Hematopoietic multipotent progenitor cell (in vitro differentiated cells): ENCODE measurements at places on chromosomes 11 and 22.

GRCh38 chr11:66956689-66957290 lies 1.4 kb downstream of the PC start:
- peak; percentile 52 for DNase-seq

- DNase-seq = no peak
These were observed 644 bp downstream of the YPEL4 start for GRCh38 chr11:57648801-57649735.

DNA sequence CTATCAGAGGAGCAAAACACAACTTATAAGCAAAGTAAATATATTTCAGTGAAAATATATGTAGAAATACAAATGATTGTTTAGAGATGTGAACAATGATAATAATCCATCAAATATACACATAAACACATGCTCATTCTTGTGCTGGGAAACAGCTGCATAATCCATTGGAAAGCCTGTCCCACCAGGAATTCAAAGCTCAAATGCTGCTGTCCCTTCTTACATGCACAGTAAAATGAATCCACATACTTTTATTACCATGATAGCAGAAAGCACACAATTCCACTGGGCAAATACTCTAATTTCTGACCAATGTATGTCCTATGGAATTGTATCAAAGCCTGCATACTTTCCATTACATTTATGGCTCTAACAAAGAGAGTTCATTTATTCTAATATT lies 44.5 kb downstream of the SOX6 start:
- no peak for DNase-seq

GRCh38 chr11:111944651-111945051 lies 7.5 kb downstream of the DIXDC1 start:
- no peak for DNase-seq

- no peak for DNase-seq
These were observed 16.6 kb downstream of the SLC43A3 start for GRCh38 chr11:57410287-57410686.

DNA sequence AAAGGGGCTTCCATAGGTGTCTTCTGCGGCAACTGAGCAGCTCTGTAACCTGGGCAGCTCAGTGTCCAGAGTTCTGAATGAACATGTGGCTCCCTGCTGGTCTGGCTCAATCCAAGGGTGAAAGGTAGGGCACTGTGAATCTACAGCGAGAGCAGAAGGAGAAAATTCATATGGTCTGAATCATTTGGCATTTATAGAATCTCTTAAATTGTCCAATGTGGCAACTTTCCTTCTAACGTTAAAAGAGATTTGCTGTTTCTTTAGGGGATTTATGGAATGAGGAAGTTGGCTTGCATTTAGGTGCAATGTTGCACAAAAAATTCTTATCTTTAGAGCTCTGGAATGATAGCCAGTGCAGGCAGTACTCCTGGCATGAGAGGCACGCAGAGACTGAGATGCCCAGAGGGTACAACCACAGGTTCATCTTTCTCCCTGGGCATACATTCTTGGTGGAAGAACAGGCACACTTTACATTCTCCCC lies 17.0 kb downstream of the ATXN10 start:
- no peak for DNase-seq

DNA sequence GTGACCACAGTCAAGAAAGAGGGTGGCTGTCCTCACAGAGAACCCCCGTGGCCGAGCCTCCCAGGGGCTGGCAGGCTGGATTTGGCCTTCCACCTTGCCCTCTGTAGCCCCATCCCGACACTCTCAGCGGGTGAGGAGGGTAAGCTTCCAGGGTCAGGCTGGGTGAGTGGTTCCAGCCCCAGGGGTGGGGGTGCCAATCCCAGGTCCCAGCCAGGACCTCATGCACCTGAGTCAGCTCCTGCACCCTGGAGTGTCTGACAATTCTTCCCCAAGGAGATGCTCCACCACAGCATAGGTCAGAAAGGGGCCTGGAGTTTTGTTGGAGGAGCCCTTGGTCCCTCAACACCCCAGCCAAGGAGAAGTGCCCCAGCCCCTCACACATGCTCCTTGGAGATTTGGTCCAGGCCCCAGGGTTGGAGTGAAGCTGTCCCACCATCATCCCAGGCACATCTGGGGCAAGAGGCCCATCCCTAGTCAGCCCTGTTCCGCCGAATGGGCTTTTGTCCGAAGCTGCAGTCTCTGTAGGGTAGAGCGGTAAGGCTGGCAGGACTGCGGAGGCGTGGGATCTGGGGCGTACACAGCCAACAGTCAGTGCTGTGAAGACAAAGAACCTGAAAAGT lies 8.4 kb downstream of the LINC01488 start:
- DNase-seq = no peak

DNA sequence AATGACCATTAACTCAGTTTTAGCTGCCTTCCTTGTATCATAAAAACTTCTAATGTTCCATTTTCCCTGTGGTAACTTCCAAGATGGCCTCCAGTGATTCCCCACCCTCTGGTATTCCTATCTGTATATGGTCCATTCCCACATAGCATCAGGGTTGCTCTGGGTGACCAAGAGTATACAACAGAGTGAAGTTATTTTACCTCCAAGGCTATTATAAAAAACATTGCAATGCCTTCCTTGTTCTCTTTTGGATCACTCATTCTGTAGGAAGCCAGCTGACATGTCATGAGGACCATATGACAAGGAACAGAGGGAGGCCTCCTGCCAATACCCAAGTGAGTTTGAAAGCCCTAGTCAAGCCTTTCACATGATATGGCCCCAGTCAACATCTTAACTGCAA lies 30.1 kb downstream of the ZNF280B start:
- DNase-seq = no peak

DNA sequence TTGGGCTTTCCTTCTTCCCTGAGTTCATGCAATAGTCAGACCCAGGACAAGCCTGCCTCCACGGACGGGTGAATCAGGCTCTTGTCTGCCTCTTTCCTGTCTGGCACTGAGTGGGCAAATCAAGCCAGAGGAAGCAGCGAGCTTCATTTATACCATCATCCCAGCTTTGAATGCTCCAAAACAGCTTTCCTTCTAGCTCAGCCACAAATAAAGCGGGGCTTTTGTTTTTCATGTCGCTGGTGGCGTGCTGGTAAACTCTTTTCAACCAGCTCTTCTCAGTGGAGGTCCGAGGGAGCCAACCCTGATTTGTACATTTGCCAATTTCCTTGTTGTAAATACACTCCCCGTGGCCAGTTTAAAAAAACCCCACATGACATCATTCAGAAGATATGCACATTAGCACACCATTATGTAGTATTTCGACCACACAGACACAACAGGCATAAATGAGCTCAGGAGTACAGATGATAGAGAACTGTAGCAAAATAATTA lies 8.6 kb downstream of the C11orf91 start:
- no peak for DNase-seq

DNA sequence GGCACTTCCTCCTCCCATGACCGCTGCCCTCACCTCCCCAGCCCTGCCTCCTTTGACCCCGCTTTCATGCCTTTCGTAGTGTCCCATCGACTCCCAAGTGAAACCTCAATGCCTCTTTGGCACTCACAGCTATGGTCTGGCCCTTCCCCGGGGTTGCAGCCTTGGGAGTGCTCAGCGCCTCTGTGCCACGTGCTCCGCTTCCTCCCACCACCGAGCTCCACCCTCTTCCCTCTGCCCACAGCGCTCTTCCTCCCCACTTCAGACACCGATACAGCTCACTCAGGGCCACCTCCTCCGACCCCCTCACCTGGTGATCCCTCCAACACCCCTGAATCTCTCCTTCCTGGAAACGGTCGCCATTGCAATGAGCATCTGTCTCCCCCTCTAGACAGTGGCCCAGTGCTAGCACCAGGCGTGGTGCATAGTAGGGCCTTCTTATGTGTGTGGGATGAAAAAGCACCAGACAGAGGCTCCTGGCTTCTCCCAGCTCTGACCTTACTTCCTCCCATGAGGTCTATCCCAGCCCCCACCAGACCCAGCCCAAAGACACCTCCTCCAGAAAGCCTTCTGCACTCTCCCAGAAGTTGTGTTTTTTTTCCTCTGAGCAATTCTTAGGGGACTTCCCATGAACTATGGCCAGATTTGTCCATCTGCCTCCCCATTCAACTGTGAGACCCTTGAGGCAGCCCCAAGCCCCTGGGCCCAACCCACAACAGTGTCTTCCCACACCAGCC lies 16.4 kb upstream of the SCGB1A1 start:
- no peak for DNase-seq

DNA sequence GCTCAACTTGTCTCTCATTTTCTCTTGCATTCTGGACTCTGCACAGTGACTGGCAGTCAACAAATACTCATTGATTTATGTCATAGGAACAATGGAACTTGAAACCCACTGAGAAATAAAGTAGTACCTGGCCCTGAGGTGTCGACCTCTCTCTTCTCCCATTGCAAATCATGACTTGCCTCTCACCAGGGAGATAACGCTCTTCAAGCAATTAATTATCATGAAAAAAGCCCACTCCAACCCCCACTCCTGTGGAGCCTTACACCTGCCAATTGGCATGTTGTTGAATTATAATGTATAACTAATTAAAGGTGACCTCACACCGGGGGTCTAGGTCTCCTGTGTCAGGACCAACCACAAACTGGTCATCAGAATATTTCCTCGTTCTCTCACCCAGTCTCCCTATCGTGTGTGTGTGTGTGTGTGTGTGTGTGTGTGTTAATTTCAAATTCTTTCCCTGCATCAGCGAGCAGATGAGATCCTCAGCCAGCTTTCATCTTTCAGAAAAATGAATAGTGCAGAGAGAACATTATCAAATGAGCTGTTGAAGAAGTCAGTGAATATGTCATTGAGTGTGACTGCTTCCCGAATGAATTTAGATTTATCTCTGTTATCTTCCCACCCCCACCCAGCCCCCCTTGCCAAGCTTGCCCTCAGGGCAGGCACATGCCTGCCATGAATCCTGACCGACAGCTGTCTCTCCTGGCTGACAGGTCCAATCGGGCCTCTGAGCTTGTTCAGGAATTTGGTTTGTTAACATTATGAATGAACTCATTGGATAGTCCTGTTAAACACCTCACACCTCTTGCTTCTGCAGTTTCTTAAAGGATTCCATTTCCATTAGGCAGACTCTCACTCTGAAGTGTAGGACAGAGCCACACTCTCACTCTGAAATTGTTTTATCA lies 357.4 kb downstream of the INSC start:
- DNase-seq = no peak

- DNase-seq = no peak
These were observed 7.4 kb upstream of the SOX6 start for GRCh38 chr11:16363706-16364105.

GRCh38 chr11:47378010-47378835 lies at the start of gene SPI1:
Gene SPI1 (minus strand): TSS chr11:47378547. CDS start chr11:47378353, 194 bp downstream.
- peak; percentile 94 for DNase-seq

- no peak for DNase-seq
These were observed 47.3 kb downstream of the PRDM11 start for GRCh38 chr11:45193695-45194094.

DNA sequence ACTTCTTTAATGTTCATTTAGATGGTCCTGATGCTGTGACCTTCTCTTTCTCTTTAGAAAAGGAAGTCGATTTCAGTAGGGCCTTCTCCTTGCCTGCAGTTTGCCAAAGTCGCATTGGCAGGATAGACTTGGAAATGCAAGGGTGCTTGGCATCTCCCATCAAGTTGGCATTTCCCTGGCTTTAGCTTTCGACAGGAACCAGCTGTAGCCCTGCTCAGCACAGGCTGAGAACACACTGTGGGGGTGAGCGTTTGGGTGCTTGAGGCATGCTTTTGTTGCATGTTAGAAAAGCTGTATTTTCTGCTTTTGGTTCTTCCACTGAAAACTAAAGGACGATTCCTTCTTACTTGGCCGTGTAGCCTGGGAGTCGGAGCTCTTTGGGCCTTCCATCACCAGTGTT lies 37.7 kb downstream of the LDLRAD3 start:
- no peak for DNase-seq

DNA sequence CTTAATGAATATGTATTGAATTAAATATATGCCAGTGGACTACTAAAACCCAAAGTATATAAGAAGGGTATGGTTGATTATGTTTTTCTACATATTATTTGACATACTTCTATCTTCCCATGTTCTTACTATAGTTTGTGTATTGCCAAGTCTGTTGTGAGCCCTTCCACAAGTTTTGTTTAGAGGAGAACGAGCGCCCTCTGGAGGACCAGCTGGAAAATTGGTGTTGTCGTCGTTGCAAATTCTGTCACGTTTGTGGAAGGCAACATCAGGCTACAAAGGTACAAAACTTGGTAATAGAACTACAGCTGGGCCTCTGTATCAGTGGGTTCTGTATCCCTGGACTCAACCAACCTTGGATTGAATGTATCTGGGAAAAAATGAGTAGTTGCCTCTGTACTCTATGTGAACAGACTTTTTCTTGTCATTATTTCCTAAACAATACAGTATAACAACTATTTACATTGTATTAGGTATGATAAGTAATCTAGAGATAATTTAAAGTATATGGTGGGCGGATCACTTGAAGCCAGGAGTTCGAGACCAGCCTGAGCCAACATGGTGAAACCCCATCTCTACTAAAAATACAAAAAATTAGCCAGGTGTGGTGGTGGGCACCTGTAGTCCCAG lies 38.7 kb upstream of the TTC36 start:
- DNase-seq = peak; percentile 74

- no peak for DNase-seq
These were observed 75.2 kb downstream of the EIF3M start for GRCh38 chr11:32658639-32659406.

DNA sequence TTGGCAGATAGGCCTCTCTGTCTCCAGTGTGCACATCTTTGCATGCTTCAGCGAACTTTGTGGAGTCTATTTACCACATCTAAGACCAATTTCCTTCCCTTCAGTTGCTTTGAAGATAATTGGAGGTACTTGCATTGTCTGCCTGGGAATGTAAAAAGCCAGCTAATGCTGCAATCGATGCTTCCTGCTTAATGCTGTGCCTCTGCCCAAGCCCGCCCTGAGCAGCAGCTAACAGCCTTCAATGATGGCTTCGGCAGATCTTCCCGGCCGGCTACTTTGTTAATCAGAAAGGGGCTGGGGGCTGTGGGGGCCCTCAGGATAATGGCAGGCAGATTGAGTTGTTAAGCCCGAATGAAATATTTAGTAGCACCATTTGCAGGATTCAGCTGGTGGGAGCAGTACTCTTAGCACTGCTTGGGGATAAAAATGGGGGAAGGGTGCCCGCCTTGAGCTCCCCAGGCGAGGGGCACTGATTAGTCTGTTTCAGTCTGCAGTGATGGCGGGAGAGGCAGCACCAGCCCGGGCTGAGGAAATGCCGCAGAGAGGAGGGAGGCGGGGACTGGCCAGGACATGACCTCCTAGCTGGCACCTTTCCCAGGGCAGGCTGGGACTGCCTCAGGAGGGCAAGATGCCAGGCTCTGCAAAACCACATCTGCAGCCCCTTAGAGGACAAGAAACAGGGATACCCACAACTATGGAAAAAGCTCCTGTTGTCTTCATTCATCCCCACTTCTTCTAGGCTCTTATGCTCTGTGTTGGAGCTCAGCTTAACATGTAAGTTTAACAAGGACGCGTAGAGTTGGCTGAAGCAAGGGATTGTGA lies 460.0 kb downstream of the BUD13 start:
- DNase-seq = peak; percentile 73
